ENCODE measurements at places on chromosomes 16 and 17. TPM values are rescaled to one million over a fixed set of nuclear protein-coding genes. Genes with fewer than 3 reads are reported as not detected.

MPP2 gene
- total RNA-seq = 7.6 TPM

ZFP90 gene
- 27.5 TPM for total RNA-seq

ADAMTS18 gene
- not detected for total RNA-seq

KRT23 gene
- not detected for total RNA-seq

CA4 gene
- not detected for total RNA-seq
